ENCODE measurements at places on chromosomes 16 and 17.
A peak's percentile ranks its signal among the peaks of the same experiment; 100 is the strongest.

- peak; percentile 96 for DNase-seq
These were observed at the start of gene HMOX2 for GRCh38 chr16:4475880-4476788. TSS of gene HMOX2 (plus strand) at chr16:4476398. CDS start at chr16:4505525, 29,127 bp downstream.

- DNase-seq: no peak
These were observed 7.9 kb downstream of the STAC2 start for GRCh38 chr17:39217734-39218369.

DNA sequence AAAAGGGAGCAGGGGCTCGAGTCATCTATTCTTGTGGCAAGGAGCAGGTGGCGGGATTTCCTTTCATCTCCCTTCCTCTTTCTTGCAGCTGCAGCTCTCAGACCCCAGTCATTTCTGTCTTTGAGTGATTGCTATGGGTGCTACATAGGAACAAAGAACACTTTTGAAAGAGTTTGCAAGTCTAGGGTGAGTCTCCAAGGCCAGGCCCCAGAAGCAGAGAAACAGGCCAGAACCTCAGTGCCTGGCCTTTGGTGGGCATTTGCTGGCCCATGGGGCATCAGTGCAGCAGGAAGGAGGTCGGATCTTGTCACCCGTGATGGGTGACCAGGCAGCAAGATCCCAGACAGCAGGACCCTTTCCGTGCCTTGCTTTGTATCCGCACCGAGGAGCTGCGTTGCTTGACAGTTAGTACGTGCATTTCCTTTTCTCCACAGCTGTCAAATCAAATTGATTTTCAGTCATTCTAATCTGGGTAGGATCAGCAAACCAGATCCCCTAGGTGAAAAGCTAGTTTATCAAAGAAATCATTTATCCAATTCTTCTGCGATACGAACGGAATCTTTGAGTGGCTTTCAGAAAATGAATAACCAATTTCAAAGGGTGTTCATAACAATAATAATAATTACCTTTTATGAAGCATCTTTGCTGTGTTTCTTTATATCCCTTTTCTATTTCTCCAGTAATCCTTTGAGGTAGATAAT is 244.6 kb upstream of the MAF start:
- DNase-seq: no peak

DNA sequence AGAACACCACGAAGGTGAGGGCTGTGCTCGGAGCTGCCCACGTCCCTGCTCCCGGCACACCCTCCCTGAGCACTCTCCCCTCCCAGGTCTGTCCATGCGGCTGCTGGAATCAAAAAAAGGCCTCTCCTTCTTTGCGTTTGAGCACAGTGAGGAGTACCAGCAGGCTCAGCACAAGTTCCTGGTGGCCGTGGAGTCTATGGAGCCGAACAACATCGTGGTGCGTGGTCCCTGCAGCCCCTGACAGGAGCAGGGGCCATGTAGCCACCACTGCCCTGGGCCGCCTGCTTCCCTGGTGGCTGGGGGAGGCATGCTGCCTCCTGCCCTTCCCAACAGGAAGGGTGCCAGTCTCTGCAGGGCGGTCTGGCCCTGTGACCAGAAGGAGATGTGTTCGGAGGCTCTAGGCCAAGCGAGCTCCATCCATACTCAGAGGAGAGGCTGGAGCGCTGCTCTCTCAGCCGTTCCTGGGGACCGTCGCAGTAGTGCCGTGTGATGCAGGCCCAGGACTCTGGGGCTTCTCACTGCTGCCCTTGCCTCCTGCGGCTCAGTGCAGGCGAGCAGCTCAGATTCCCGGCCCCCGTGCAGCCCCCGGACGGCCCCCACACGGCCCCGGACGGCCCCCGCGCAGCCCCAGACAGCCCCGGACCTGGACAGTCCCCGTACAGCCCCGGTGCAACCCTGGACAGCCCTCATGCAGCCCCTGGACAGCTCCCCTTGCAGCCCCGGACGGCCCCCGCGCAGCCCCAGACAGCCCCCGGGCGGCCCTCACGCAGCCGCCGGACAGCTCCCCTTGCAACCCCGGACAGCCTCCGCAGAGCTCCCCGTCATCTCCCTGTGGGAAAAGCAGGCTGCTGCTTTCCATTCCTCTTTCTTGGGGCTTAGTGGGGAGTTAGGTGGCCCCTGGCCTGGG is 20.5 kb downstream of the TCF25 start:
- no peak for DNase-seq

DNA sequence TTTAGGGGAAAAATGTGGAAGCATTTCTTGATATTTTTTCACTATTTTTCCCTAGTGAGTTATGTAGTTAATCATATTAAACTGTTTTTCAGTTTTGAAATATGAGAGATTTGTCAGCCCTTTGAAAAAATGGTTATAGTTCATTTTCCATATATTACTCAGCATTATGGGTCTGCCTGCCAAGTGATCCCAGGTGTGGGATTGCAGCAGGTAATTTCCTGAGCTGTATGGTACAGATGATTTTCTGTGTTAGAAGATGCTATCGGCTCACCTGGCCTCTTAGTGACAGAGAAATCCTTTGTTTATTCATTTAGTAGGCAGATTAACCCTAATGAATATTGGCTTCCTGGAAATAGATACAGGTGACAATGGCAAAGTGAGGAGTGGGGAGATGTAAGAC is 275.1 kb upstream of the TBX2 start:
- no peak for DNase-seq

DNA sequence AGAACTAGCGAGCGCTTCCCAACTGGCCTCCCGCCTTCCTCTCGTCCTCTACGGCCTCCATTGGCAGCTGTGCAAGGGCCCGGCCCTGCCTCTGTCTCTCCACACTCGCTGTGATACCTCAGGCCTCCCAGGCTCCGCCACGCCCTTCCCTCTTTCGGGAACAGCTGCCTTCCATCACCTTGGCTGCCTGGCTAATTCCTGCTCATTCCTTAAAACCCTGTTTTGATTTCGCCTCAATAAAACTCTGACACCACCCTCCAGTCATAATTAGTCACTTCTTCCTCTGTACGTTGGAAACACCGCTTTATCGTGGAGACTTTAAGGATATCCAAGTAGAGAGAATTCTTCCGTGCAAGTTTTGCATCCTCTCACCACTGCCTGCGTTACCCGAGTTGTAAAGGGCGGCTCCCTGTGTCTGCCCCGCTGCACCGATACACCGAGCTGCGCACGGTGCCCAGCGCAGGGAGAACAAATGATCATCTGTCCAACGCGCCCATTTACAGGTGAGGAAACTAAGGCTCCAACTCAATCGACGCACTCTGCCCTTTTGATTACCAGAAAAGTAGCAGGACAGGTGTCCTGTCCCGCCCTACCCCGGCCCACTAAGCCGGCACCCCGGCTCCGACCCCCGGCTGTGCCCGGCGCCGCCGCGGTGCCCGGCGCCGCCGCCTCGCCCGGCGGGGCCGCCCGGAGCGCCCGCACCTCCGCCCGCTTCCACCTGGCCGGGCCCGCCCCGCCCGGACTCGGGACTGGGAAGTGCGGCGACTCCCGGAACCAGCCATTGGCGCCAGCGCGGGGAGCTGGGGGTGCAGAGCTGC is 139.7 kb downstream of the SEC14L1 start:
- DNase-seq: no peak

- DNase-seq: no peak
These were observed 77.4 kb upstream of the CLEC18A start for GRCh38 chr16:69873783-69874182.

DNA sequence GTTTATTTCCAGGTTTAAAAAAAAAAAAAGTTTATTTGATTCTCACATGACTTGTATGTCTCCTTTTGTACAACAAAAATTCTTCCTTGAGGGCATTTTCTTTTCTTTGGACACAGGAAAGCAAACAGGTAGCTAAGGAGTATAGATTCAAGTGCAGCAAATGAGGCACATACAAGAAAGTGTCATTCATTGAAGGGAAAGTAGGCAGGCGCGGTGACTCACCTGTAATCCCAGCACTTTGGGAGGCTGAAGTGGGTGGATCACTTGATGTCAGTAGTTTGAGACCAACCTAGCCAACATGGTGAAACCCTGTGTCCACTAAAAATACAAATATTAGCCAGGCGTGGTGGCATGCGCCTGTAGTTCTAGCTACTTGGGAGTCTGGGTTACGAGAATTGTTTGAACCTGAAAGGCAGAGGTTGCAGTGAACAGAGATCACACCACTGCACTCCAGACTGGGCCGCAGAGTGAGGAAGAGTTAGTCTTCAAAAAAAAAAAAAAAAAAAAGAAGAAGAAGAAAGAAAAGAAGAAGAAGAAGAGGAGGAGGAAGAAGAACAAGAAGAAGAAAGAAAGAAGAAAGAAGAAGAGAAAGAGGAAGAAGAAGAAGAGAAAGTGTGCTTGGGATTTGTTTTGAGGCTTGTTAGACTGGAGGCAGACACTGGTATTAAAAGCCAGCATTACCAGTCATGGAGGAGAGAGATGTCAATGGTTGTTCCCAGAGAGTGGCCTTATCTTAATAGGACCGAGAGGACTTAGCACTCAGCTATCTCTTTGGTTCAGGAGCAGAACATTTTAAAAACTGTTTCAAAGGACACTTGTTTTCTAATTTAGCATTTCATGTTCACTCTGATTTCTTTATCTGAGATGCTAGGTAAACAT is 19.7 kb downstream of the GINS3 start:
- DNase-seq: no peak

DNA sequence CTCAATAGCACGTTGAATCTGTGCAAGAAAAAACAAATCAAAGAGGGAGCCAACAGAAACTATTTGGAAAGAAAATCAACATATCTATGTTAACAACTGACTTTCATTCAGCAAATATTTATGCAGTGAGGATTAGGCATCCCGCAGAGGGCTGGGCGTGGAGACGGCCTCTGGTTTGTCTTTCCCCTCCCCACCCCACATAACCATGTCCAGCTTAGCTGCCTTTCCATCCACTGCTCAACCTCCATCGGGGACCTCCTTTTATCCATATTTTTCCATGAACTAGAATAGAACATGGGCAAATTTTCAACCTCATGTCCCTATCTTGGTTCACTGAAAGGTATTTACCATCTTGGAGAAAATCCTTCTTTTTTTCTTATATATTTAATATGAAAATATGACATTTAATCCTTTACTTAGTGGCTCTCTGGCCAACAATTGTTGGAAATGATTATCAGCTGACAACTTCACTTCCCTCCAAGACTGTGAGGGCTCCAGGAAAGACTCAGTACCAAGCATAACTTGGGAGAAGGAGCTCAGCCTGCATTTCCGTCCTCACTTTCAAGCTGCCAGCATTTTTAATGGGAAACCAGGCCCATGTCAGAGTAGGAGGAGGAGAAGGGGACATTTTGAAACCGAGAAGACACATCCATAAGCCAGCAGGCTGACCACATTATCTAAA is 462.6 kb upstream of the MAF start:
- DNase-seq: no peak

GRCh38 chr17:77666881-77667395 is 291.6 kb upstream of the TNRC6C start:
- peak; percentile 55 for DNase-seq

- peak; percentile 11 for DNase-seq
These were observed 30.7 kb downstream of the CDRT4 start for GRCh38 chr17:15436473-15437302.

DNA sequence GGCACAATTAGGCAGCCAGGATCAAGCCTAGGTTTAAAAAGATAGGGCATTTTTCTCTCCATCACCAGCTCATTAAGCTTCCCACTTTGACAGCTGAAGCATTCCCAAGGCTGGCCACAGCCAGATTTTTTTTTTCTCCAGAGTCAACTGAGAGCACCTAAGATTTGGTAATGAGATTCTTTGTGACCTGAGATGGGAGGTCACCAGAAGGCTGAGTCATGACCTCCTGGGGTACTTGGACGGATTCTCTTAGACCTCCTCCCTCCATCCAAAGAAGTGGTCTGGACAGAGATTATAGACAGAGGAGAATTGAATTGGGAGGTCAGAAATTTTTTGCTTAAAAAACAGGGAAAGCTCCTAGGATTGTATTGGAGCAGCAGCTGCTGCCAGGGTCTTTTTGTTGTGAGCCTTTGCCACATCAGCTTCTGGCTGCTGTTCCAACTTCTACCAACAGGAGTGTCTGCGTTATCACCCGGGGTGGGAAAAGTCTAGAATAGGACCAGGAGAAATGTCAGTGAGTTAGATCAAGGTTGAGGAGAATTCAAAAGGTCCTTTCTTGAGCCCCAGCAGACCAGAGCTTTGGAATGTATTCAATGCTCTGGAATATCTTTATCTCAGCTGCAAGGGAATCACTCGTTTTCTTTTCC is 221.2 kb upstream of the N4BP1 start:
- no peak for DNase-seq

GRCh38 chr16:48537909-48538745 is 71.9 kb downstream of the N4BP1 start:
- DNase-seq: no peak

DNA sequence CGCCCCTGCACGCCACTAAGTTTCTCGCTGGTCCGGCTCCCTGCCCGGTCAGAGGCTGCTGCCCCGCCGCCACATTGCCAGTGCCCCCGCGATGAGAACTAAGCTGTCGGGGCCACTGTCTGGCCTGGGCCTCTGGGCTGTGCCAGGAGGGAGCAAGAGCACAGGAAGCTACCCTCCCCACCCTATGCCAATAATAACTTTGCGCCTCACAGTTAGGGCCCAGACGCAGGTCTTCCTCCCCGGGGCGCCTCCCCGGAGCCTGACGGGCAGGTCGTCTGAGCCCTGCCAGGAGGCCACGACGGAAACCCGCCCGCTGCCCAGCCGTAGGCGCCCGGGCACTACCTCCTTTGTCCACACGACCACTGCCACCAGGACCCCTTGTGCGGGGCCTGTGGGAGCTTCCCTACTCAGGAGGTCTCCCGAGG is 1.5 kb downstream of the ZFPM1 start:
- DNase-seq: peak; percentile 47

DNA sequence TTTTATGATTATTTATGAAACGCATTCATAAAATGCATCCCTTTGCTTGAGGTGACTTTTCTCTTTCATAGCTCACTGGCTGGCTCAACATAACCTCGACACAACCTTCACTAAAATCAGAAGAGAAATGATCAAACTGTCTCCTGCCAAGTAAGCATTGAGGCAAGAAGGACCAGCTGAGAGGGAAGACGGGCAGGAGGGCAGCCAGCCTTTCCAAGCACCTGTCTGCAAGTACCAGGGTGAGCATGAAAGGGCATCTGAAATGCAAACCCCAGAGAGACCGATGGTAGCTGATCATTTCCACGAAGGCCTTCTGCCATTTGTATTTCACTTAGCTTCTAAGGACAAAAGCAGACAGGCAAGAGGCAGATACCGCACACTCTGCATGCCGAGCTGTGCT is 52.1 kb upstream of the RPH3AL start:
- no peak for DNase-seq

DNA sequence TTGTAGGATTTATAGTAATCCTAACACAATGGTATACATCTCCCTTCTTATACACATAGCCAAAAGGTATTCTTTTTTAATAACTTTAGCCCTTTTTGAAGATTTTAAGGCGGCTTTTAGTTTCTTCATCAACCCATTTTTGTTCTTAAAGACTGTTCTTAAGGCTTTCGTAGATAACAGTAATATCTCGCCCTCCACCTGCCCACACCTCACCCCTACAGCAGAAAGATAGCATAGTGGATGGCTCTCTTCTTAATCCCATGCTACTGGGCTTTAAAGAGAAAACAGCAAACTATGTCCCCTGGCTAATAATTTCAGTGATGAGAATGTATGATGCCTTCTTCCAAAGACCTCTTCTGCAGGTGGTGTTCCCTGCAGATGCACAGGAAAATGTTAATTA is 8.6 kb downstream of the IGSF6 start:
- DNase-seq: no peak

All from CD4-positive, alpha-beta T cell treated with Interleukin-15 for 4 hours (primary cell).